ENCODE measurements at places on chromosomes 5 and 9.

GRCh38 chr5:91186101-91186500, 197.0 kb downstream of the ARRDC3 start:
- no peak for DNase-seq

- no peak for DNase-seq
Observed at GRCh38 chr9:30796764-30797163, 1587.7 kb upstream of the ACO1 start.

DNA sequence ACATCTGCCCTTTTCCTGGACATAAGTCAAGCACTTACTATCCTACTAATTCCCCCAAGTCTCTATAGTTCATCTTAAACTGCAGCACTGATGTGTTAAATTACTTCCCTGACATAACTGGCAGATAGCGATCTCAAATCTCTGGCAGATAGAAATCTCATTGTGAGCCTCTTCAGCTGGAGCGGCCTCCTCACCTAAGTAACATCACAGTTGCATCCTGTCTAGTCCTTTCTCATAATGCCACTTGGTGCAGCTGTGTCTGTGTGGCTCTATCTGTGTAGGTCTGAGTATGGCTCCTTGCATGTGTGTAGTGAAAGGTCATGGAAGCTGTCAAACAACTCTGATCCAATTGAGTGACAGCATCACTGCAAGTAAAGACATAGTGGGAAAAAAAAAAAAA, 53.6 kb upstream of the FST start:
- DNase-seq, result no peak

DNA sequence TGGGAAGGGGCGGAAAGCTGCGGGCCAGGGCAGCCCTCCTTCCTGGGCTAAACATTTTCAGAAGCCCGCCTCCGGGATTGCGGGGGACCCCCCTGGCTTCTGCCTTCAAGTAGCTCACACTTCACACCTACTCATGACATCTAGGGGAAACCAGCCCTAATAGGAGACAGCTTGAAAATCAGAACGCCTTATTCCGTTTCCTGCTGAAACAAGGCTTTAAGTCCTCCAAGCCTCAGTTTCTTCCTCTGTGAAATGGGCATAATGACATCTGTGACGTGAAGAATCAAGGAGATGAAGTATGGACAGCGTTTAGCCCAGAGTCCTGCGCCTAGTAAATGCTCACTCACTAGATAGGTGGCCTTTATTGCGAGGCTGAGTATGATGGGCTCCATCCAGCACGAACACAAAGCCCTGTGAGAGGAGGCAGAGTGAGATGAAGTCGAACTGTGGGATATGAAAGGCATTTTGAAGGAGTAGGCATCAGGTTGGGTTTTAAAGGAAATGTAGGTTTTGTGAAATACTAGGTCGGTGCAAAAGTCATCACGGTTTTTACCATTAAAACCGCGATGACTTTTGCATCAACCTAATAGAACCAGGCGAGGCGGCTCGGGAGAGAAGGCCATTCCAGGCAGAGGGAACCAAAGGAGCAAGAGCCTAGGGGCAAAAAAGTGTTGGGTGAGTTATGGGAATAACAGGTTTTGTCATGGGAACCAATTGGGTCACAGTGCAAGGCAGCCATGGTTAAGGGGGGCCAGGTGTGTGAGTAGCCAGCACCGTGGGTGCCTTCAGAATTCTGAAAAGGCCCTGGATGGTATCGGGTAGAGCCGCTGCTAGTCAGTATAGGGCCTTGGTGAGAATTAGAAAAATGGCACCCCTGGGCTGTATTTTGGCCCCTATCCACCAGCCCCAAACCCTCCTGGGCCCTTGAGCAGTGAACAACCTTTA, 1.0 kb upstream of the TSC1 start:
- DNase-seq, result no peak

Data from stimulated activated CD4-positive, alpha-beta T cell treated with anti-CD3 and anti-CD28 coated beads, Interleukin-1b, Interleukin-23, amount 100 ng/mL, for 1 hour (primary cell).